ENCODE measurements at places on chromosomes 6 and 20.

GRCh38 chr6:26286168-26286877 is 78.7 kb upstream of the BTN3A2 start:
- DNase-seq, result peak; percentile 66

DNA sequence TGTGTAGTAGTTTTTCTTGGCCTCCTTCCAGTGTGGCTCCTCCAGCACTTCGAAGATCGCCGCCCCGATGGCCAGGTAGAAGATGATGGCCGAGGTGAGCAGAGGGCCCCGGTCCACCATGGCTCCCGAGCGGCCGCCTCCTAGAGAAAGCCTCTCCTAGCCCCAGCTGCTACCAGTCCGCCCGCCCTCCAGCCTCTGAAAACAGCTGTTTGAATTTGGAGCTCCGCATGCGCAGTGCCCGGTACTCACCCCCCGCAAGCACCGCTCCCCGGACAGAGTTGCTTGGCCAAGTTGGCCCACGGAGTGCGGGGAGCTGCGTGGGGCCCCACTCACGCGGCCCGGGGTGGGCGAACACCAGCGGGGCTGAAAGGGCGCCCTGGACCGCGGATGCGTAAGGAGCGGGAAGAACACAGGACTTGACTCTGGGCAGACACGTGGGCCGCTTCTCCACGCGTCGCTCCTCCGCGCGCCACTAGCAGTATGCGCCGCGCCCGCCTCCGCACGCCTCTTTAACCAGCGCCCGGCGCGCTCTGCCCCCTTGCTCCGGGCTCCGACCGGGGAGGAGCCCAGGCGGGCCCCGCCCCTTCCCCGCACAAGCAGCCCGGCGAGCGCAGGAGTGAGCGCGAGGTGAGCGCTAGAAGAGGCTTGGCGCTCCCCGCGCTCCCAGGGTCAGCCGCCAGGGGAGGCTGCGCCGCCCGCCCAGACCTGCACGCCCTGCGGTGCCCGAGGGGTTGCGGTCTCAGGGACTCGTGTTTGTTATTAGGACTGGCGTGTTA is at the start of gene KCNK5:
Gene KCNK5 (minus strand): TSS at position 484 of the 776 bp plus-strand sequence. CDS start 364 bp downstream, at position 120.
- DNase-seq, result peak; percentile 90

GRCh38 chr6:106066989-106067388 is 19.1 kb upstream of the PRDM1 start:
- no peak for DNase-seq

DNA sequence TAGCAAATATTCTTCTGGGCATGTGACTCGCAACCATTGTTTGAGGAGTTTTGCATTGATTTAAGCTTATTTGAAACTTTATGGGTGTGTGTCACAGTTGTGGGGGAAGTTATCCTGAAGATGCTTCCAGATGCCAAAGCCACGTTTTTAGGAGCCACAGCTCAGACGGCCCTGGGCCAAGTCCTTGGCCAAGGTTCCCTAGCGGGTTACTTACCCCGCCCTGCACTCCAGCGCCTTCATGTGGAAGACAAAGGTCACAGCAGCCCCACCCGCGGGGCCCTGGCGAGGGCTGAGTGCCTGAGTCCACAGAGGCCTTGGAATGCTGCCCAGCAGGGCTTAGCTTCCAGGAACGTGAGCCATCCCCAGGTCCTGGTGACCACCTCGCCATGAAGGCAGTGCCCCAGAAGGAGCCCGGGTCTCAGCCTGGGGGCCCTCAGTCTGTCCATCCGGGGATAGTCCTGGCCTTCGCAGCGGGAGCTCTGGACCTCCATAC is 308.3 kb downstream of the CDH4 start:
- DNase-seq, result no peak

- DNase-seq, result no peak
Observed at GRCh38 chr6:55276745-55277530, 50.3 kb upstream of the GFRAL start.

DNA sequence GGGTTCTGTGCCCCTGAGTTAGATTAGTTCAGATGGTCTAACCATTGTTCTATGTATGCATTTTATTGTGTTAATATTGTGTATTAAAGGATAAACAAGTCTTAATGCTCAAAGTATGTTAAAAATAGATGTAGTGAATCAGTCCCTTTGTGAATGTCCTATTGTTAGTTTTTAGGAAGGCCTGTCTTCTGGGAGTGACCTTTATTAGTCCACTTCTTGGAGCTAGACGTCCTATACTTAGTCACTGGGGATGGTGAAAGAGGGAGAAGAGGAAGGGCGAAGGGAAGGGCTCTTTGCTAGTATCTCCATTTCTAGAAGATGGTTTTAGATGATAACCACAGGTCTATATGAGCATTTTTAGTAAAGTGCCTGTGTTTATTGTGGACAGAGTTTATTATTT is 12.3 kb upstream of the HMGN4 start:
- DNase-seq, result no peak

- no peak for DNase-seq
Observed at GRCh38 chr6:81806793-81807565, 54.5 kb upstream of the TENT5A start.

- DNase-seq, result no peak
Observed at GRCh38 chr20:47232518-47232917, 124.0 kb downstream of the ZMYND8 start.

DNA sequence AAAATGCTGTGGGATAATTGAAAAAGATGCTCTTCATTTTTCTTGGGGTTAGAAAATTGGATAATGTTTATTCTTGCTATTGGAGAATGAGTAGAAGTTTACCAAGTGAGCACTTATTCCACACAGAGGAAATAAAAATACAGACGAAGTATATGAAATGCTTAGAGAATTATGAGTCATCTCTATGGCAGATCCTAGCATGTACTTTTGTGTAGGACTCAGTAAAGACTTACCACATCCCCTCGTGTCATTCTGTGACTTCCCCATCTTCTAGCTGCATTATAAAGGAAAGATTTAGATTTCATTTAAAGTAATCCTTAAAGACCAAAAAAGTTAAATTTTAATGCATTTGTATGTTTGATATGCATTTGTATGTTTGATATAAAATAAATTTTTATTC is 685.6 kb downstream of the TBC1D32 start:
- no peak for DNase-seq

- DNase-seq, result no peak
Observed at GRCh38 chr20:23920408-23921325, 41.1 kb upstream of the CST5 start.

DNA sequence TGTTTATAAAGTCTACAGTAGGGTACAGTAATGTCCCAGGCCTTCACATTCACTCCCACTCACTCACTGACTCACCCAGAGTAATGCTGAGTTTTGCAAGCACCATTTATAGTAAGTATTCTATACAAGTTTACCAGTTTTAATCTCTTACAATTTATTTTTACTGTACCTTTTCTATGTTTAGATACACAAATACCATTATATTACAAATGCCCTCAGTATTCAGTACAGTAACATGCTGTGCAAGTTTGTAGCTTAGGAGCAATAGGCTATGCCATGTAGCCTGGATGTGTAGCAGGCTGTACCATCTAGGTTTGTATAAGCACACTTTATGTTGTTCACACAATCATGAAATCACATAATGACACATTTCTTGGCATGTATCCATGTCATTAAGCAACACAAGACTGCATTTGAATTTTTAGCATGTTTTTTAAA is 673.6 kb downstream of the CD109 start:
- no peak for DNase-seq

DNA sequence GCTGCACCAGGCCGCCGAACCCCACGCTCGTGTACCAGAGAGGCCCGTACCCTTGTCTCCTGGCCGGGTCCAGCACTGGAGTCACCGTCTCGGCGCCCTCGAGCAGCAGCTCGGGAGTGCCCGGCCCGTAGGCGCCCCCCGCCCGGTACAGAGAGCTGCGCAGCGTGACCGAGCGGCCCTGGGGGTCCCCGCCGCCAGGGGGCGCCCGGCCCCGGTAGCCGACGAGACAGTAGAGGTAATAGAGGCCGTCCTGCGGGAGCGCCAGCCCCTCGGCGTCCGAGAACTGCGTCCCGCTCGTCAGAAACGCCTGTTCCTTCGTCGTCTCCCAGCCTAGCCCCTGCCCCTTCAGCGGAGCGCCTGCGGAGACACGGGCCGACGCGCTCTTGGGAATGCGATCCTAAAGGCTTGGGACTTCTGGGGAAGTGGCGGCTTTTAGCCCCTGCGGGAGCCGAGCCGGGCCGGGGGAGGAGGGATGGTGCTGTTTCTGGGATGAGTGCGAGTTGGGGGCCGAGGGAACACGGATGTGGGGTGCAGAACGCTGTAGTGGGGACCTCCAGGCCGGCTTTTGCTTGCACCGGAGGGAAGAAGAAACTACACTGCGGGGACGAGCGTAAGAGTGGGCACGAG is 1.3 kb downstream of the LTB start:
- peak; percentile 96 for DNase-seq

DNA sequence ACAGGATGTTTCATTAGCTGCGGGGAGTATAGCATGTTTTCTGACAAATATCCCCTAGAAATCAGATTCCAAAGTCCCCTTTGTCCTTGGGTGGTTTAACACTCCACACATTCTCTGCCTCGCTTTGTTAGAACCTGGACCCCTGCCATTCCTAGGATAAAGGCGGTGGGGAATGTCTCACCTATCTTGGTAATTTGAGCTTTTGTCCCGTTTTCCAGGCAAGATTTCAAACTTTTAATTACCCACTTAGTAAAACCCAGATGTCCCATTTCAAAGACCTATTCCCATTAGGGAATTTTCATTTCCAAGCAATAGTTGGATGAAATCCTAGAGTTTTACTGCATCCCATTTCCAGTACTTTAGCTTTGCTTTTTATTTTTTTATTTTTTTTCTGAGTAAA is 501.0 kb upstream of the MAP3K7 start:
- DNase-seq, result no peak

DNA sequence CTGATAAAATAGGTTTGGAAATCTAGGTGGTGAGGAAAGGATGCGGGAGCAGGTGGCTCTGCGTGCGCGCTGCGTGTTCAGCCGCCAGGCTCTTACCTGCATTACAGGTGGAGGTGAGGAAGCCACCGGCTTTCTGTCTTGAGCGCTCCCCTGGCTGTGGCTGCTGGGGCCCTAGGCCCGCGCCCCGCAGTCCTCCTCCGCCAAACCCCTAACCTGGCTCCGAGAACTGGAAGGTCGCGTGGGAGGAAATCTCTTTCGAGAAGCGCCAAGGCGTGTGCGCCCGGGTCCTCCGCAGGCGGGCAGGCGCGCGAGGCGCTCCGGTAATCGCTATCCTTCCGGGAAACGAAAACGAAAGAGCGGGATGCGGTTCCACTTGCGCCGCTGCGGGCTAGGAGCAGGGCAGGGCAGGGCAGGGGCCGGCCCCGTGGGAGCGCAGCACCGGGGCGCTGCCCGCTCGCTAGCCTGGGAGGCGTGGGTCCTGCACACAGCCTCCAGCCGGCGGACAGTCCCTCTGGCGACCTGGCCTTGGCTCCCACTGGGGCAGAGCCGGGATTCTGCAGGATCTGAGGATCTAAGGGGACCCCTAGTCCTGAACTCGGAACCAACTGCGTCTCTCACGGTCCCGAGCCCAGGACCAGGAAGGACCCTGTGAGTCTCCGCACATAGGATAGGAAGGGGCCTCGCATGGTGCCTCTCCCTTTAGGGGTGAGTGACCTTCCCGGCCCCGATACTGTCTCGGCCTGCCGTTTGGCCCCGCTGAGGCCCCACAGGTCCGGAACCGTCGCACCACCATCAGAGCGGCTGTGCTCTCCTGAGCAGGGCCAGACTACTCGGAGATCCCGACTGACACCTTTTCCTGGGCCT is at the start of gene ETV7:
Gene ETV7 (minus strand): TSS at position 230 of the 864 bp plus-strand sequence. CDS start 128 bp downstream, at position 102.
- DNase-seq, result peak; percentile 48

GRCh38 chr6:36663504-36664446 is 14.7 kb upstream of the CDKN1A start:
- no peak for DNase-seq

DNA sequence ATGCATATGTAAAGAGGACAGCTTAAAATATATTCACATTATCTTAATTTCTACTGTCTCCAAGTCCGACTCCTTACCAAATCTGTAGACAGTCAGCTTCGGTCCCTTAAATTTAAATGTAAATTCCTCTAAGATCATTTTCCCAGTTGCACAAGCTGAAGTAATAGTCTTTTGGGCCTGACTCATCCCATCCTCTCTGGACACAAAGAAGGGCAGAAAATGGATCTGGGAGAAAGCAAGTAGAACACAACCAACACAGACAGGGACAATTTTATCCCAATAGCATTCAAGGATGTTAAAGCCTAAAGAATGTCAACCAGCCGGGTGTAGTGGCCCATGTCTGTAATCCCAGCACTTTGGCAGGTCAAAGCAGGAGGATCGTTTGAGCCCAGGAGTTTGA is 228.3 kb downstream of the ARHGAP18 start:
- DNase-seq, result no peak

DNA sequence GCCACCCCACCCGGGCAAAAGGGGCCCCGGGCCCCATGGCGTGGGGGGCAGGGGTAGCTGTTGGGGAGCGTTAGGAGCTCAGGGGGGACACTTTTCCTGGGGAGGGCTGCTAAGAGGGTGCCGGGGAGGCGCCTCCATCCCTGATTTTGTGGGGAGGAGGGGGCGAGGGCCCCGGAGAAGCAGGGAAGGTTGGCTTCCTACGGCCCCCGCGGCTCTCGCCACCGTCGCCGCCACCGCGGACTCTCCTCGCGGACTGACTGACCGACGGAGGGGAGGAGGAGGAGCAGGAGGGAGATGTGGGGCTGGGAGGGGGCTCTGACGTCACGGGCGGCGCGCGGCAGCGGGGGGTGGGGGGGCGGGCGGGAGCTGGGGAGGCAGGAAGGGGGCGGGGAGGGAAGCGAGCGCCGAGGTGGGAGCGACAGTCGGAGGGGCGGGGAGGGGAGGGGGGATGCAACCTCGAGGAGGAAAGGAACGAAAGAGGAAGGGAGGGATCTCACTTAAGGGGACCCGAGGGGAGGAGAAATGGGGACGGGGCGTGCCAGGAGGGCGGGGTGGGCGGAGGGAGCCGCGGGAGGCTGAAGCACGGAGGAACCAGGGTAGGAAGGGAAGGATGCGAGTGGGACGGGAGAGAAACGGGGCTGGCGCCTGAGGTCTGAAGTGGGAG is 5.1 kb downstream of the GABBR1 start:
- peak; percentile 63 for DNase-seq

GRCh38 chr6:71524201-71524600 is 235.6 kb downstream of the OGFRL1 start:
- no peak for DNase-seq

DNA sequence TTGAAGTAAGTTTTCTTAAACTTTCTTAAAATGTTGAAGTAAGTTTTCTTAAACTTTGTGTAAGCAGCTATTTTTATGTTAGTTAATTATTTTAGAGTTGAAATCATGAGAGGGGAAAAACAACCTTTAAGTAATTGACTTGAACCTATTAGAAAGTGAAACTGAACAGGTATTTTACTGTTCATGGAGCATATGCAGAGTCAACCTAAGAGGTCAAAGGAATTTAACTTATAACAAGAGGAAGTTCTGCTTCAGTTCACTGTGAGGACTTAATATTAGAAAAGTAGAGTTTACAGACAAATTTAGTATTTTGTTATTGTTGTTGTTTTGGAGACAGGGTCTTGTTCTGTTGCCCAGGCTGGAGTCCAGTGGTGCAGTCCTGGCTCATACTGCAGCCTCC is 38.0 kb downstream of the CDYL start:
- no peak for DNase-seq
